ENCODE measurements at places on chromosomes 2 and 18. TPM values are rescaled to one million over a fixed set of nuclear protein-coding genes. Genes with fewer than 3 reads are reported as not detected.
A peak's percentile ranks its signal among the peaks of the same experiment; 100 is the strongest.

GRCh38 chr2:63862806-63863205, 21.1 kb downstream of the UGP2 start:
- H3K4me1 ChIP-seq = peaks cover 28% of the 10 kb centered on the region
- H3K27ac ChIP-seq = peak overlapping the region; percentile 41
- no peak overlapping the region for H3K4me3 ChIP-seq

- H3K4me3 ChIP-seq = no peak overlapping the region
- H3K36me3 ChIP-seq = no peaks in the 10 kb centered on the region
- peaks cover 27% of the 10 kb centered on the region for H3K4me1 ChIP-seq
- no peak for DNase-seq
Measured at GRCh38 chr2:200737585-200737984, 74.1 kb upstream of the BZW1 start.

DNA sequence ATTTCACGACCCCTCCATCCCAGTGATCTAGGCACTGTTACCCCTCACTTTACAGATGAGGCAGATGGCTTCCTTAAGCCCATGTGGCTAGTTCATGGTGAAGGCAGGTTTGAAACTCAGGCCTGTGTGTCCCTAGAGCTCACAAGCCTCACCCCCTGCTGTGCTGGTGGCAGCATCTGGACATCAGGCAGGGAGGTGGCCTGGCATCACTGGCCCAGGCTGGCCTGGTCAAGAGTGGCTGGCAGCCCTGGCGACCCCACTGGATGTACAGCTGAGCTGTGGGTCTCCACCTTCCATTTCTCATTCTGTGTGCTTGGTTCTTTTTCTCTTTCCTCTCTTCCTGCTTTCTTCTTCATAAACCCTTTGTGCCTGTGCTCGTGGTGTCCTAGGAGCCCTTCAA, 56.3 kb downstream of the BOLA3 start:
- H3K27me3 ChIP-seq = no peaks in the 10 kb centered on the region
- no peaks in the 10 kb centered on the region for H3K4me1 ChIP-seq
- peaks cover 99% of the 10 kb centered on the region for H3K36me3 ChIP-seq
- no peak for DNase-seq

DNA sequence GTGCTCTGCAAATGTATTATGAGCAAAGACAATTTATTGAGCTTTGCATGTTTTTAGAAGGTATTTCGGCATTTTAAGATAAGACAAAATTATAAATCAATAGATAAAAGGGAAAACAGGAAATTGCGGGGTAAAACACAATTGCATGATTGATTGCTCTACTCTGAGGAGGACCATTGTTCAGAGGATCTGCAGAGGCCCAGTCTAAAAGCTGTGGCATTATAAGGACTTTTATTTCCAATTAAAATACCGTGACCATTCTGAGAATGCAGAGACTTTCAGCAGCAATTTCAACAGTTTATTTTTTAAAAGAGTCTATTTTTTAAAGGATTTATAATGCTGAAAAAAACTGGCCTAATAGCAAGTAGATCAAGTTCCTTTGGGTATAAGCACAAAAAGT, 62.0 kb downstream of the TPGS2 start:
- no peak overlapping the region for H3K4me3 ChIP-seq
- no peak for DNase-seq
- H3K4me1 ChIP-seq = no peaks in the 10 kb centered on the region
- no peak overlapping the region for H3K27ac ChIP-seq
- H3K36me3 ChIP-seq = peaks cover 3% of the 10 kb centered on the region
- no peaks in the 10 kb centered on the region for H3K27me3 ChIP-seq

GRCh38 chr18:53698907-53699306, 525.6 kb downstream of the MBD2 start:
- H3K27ac ChIP-seq = no peak overlapping the region
- no peaks in the 10 kb centered on the region for H3K36me3 ChIP-seq
- no peak for DNase-seq
- no peaks in the 10 kb centered on the region for H3K27me3 ChIP-seq
- no peak overlapping the region for H3K4me3 ChIP-seq
- H3K4me1 ChIP-seq = no peaks in the 10 kb centered on the region

GRCh38 chr2:232290668-232291067, 87.9 kb upstream of the ALPP start:
- H3K36me3 ChIP-seq = no peaks in the 10 kb centered on the region
- H3K27ac ChIP-seq = no peak overlapping the region
- no peaks in the 10 kb centered on the region for H3K27me3 ChIP-seq
- no peak overlapping the region for H3K4me3 ChIP-seq
- DNase-seq = no peak

GRCh38 chr2:106178716-106179115, 15.4 kb downstream of the UXS1 start:
- H3K27me3 ChIP-seq = no peaks in the 10 kb centered on the region
- DNase-seq = no peak
- no peak overlapping the region for H3K27ac ChIP-seq
- H3K36me3 ChIP-seq = no peaks in the 10 kb centered on the region
- H3K4me3 ChIP-seq = no peak overlapping the region
- H3K4me1 ChIP-seq = peaks cover 11% of the 10 kb centered on the region

DNA sequence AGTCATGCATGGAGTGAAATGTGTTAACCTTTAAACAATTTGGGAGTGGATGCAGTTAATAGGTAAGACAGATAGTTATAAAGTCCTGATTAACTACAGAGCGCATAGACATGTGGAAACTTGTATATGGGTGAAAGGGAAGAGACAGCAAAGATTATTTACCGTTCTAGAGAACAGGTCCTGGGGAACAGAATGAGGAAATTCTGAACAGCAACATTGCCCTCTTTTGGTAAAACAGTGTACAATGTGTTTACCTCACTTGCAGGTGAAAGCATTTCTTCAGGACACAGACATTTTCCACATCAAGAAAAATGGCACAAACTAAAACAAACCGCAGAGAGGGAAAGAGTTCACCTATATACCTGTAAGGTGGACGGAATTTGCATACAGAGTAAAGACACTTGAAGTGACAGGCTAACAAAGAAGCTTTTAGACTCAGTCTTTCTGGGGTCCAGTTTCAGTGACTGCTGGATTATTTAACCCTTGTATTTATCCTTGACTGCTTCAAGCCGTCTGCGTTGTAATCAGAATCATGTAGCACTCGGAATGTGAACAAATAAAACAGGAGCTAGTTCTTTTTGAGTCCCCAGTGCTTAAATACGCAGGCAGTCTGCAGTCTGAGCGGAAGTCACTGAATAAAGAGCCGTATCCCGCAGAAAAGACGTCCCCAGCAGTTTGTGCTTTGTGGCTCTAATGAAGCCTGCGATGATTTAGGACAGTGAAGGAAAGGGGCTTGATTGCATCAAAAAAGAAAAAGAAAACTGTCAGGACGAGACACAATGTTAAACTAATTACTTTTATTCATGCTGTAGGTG, 364.8 kb upstream of the GALNT5 start:
- peaks cover 6% of the 10 kb centered on the region for H3K4me1 ChIP-seq
- no peaks in the 10 kb centered on the region for H3K27me3 ChIP-seq

DNA sequence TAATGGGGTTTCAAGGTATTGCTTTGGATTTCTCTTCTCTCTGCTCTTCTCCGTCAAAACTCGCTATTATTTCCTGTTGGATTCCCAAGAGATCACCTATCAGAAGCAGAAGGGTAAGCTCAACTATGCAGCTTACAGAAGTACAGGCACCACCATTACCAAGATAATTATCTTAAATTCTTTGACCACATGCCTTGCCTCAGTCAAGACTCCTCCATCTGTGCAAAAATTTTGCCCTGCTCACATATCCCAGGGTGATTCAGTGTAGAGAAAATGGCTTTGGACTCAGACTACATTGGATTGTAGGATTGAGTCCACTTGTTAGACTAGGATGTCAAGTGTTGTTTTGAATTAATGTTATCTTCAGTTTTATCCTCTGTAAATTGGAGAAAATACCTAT, 698.7 kb downstream of the TDRD15 start:
- H3K4me1 ChIP-seq = peaks cover 8% of the 10 kb centered on the region
- H3K27me3 ChIP-seq = no peaks in the 10 kb centered on the region
- no peak overlapping the region for H3K4me3 ChIP-seq
- no peak overlapping the region for H3K27ac ChIP-seq
- no peaks in the 10 kb centered on the region for H3K36me3 ChIP-seq
- DNase-seq = no peak

- H3K36me3 ChIP-seq = no peaks in the 10 kb centered on the region
- peak; percentile 59 for DNase-seq
- H3K27ac ChIP-seq = peak overlapping the region; percentile 99
- H3K27me3 ChIP-seq = no peaks in the 10 kb centered on the region
- peaks cover 50% of the 10 kb centered on the region for H3K4me1 ChIP-seq
- peak overlapping the region; percentile 79 for H3K4me3 ChIP-seq
Measured at GRCh38 chr2:231709636-231709980, 1.3 kb downstream of the PTMA start.

DNA sequence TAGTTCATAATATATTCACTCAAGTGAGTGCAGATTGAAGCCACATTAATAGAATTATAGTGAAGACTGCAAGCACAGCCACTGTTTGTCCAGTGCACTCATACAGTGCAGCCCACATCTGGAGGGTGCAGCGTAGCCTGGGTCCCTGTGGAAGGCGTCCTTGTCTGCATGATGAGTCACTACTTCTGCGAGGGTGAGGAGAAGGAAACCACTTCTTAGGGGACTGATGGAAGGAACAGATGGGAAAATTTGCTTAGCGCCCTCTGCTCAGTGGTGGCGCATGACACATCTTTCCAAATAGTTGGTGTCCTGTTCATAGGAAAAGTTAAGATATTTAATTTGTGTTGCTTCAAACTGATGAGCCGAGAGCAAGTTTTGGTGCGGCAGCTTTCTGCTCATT, 330.4 kb upstream of the SMIM21 start:
- H3K27me3 ChIP-seq = peaks cover 6% of the 10 kb centered on the region
- H3K36me3 ChIP-seq = no peaks in the 10 kb centered on the region
- no peak overlapping the region for H3K4me3 ChIP-seq
- no peak overlapping the region for H3K27ac ChIP-seq

DNA sequence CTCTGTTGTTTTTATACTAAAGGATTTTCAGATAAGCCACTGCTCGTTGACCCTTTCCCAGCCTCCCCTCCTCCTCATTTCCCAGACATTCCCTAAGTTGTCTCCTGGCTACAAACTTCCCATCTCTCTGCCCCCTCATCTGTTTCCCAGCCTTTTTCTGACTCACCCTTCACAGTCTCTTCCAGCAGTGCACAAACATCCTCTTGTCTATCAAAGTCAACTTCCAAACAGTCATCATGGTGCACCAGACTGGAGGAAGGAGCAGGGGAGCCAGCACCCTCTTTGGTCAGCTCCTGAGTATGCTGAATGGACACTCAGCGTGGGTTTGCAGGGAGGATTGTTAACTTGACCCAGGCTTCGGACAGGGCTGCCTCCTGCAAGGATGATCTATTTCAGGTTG, 26.6 kb upstream of the SPRED2 start:
- H3K27me3 ChIP-seq = no peaks in the 10 kb centered on the region
- H3K4me3 ChIP-seq = no peak overlapping the region
- H3K27ac ChIP-seq = no peak overlapping the region
- peaks cover 5% of the 10 kb centered on the region for H3K4me1 ChIP-seq
- DNase-seq = no peak

GRCh38 chr18:57965246-57965645, 78.8 kb upstream of the NEDD4L start:
- H3K4me3 ChIP-seq = no peak overlapping the region
- no peaks in the 10 kb centered on the region for H3K27me3 ChIP-seq
- H3K36me3 ChIP-seq = no peaks in the 10 kb centered on the region

GRCh38 chr18:63773551-63773950, 1.7 kb upstream of the SERPINB7 start:
- H3K4me1 ChIP-seq = no peaks in the 10 kb centered on the region
- H3K36me3 ChIP-seq = no peaks in the 10 kb centered on the region
- no peak overlapping the region for H3K4me3 ChIP-seq
- H3K27ac ChIP-seq = no peak overlapping the region
- no peak for DNase-seq

DNA sequence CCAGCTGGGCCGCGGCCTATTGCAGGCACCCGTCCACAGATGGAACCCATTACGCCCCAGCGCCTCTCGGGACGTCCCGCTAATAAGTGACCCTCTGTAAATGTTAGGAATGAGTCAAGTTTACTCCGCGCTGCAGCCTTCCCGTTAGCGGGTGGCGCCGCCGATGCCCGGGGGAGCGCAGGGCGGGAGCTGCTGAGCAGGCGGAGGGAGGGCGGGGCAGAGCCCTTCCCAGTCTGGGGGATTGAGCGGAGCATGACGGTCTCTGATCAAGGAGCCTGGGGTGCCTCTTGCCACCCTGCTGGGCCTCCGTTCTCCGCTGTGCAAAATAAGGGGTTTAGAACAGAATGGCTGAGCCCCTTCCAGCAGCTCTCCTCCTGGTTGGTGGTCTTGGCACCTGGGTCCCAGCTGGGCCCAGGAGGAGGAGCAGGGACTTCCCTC, 10.5 kb downstream of the CROCC2 start:
- no peaks in the 10 kb centered on the region for H3K36me3 ChIP-seq
- H3K27ac ChIP-seq = no peak overlapping the region
- H3K4me3 ChIP-seq = no peak overlapping the region
- H3K27me3 ChIP-seq = peaks cover 7% of the 10 kb centered on the region

- H3K27ac ChIP-seq = no peak overlapping the region
- no peak for DNase-seq
- no peaks in the 10 kb centered on the region for H3K27me3 ChIP-seq
- H3K4me1 ChIP-seq = peaks cover 58% of the 10 kb centered on the region
- no peak overlapping the region for H3K4me3 ChIP-seq
- H3K36me3 ChIP-seq = no peaks in the 10 kb centered on the region
Measured at GRCh38 chr2:207255565-207256470, 90.1 kb upstream of the KLF7 start.

DNA sequence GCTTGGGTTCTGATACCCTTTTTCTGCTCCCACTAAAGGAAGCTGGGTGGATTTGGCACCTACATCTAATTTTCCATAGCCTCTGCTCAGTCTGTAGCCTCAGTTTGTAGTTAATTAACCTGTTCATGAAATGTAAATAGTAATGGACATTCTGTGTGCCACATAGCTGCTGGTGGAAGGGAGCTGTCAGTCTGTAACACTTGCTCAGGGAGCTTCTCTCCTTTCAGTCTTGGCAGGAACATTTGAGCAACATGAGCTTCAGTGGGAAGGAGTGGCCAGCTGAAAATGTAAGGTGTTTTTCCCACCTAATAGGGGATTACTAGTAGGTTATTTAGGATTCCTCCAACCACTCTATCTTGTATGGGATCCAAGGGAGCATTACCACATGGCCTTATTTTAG, 203.4 kb downstream of the ASXL3 start:
- peaks cover 10% of the 10 kb centered on the region for H3K27me3 ChIP-seq
- no peak for DNase-seq

- peak overlapping the region; percentile 3 for H3K27ac ChIP-seq
- no peaks in the 10 kb centered on the region for H3K36me3 ChIP-seq
- H3K4me3 ChIP-seq = no peak overlapping the region
- H3K27me3 ChIP-seq = no peaks in the 10 kb centered on the region
Measured at GRCh38 chr2:158460632-158461297, 4.0 kb downstream of the PKP4 start.

- H3K4me3 ChIP-seq = no peak overlapping the region
- H3K27me3 ChIP-seq = no peaks in the 10 kb centered on the region
- DNase-seq = no peak
- peaks cover 66% of the 10 kb centered on the region for H3K4me1 ChIP-seq
Measured at GRCh38 chr2:218024871-218025270, 22.1 kb upstream of the TNS1 start.

CD8B2 gene
- not detected for total RNA-seq

CAPN14 gene
- total RNA-seq = 0.23 TPM

MOGAT1 gene
- 0.46 TPM for total RNA-seq

MAP2 gene
- 8.7 TPM for total RNA-seq

HTR2B gene
- total RNA-seq = 1.4 TPM

PROC gene
- total RNA-seq = not detected

FBLN7 gene
- total RNA-seq = 0.59 TPM

LINC00305 gene
- not detected for total RNA-seq

EPAS1 gene
- 261 TPM for total RNA-seq

ELOA2 gene
- total RNA-seq = not detected

HOXD13 gene
- total RNA-seq = not detected

PDE1A gene
- 27.2 TPM for total RNA-seq
